Left renal cortex interstitium (tissue), 4 donors: ENCODE measurements at places on chromosomes 12 and 14. TPM values are rescaled to one million over a fixed set of nuclear protein-coding genes. Genes with fewer than 3 reads are reported as not detected.

The PPP4R4 gene
- 0.28 TPM for polyA plus RNA-seq

The HNRNPC gene
- polyA plus RNA-seq, result 883 TPM

The SRRM4 gene
- 0.16 TPM for polyA plus RNA-seq

The TRHDE gene
- 21.3 TPM for polyA plus RNA-seq

The SLC5A8 gene
- polyA plus RNA-seq, result 37.1 TPM

The CLEC6A gene
- polyA plus RNA-seq, result 0.10 TPM

The CFAP73 gene
- 0.76 TPM for polyA plus RNA-seq

The NRL gene
- polyA plus RNA-seq, result 5.2 TPM

The AQP6 gene
- polyA plus RNA-seq, result 23.7 TPM

The KCNC2 gene
- 0.59 TPM for polyA plus RNA-seq

The HRK gene
- 0.48 TPM for polyA plus RNA-seq

The IRAK3 gene
- 3.5 TPM for polyA plus RNA-seq

The TBX5 gene
- 0.04 TPM for polyA plus RNA-seq

The REM2 gene
- polyA plus RNA-seq, result 2.0 TPM

The RPL41 gene
- polyA plus RNA-seq, result 5,876 TPM

The NANOG gene
- 0.11 TPM for polyA plus RNA-seq

The SVOP gene
- not detected for polyA plus RNA-seq

The FAM222A gene
- 11.2 TPM for polyA plus RNA-seq

The RBP5 gene
- polyA plus RNA-seq, result 61.2 TPM

The INHBC gene
- polyA plus RNA-seq, result 0.25 TPM

The NFE2 gene
- 3.1 TPM for polyA plus RNA-seq

The SLC25A47 gene
- not detected for polyA plus RNA-seq

The PCED1B gene
- polyA plus RNA-seq, result 4.4 TPM

The SMOC1 gene
- 1.7 TPM for polyA plus RNA-seq
